Umbilical cord (tissue), 2 donors: ENCODE measurements at places on chromosomes 13 and 19.
A peak's percentile ranks its signal among the peaks of the same experiment; 100 is the strongest.

- DNase-seq, result no peak
Observed at GRCh38 chr19:47032171-47032811, 12.7 kb downstream of the NPAS1 start.

GRCh38 chr19:48746738-48747575, at the start of gene IZUMO1:
Gene IZUMO1, minus strand, starts transcription at chr19:48746909. Its CDS starts 1,050 bp downstream, at chr19:48745859.
- peak; percentile 89 for DNase-seq

- DNase-seq, result peak; percentile 90
Observed at GRCh38 chr19:11530432-11530831, 1.5 kb upstream of the ECSIT start.

DNA sequence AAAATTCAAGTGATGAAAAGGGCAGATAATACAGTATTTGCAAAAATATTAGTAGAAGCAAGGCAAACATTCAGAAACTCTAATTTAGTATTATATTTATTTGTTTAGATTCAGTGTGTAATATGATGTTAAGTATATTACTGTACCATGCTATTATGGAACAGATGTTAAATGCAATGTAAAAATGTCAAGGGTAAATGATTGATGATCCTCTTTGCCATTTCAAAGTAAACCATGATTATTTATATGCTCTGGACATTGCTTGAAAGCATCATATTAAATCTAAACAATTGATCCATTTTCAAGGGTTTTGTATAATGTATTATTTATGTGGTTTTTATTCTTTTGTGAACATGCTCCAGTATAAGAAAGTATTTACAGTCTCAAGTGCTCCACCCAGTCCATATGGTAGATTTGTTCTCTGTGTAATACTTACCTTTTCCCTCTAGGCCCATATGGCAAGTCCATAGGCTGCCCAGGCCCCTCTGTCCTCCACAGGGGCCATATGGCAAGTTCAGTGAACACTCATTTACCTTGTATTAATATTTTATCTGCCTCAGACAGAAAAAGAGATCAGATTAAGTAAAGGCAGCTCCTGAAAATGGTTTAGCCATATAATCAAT, 353.5 kb downstream of the DACH1 start:
- DNase-seq, result no peak

GRCh38 chr13:80906860-80907259, 565.9 kb upstream of the SPRY2 start:
- DNase-seq, result no peak

DNA sequence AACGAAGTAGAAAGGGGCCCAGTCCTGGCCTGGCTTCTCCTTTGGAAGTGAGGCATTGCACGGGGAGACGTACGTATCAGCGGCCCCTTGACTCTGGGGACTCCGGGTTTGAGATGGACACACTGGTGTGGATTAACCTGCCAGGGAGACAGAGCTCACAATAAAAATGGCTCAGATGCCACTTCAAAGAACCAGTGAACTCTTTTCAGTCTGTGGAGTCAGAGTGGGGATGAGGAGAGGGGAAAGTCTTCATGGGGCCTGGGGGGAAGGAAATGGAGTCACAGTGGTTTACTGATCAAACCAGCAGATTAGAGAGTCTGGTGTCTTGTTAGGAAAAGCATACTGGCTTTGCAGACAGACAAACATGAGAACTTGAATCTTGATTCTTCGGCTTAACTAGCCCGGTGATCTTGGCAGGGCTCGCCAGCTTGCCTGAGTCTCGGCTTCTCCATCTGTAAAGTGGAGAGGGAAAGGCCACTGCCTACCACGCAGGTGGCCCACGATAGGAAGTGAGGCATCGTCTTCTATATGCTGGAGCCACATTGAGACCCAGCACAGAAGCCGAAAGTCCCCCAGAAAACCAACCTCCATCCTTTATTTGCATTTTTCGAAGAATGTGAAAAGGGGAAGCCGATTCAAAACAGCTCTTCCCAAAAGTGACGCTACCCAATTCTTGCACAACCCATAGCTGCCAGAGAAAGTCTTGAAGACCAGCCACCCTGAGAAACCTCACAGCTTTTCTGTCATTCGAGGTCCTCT, at the start of gene FFAR1:
Gene FFAR1 (plus strand): TSS at position 732 of the 759 bp plus-strand sequence. CDS start 3,650 bp downstream, outside the sequence.
- peak; percentile 30 for DNase-seq

GRCh38 chr13:68897331-68897928, 1210.2 kb upstream of the ATXN8OS start:
- no peak for DNase-seq

GRCh38 chr13:29718694-29719093, 123.2 kb upstream of the SLC7A1 start:
- DNase-seq, result no peak

DNA sequence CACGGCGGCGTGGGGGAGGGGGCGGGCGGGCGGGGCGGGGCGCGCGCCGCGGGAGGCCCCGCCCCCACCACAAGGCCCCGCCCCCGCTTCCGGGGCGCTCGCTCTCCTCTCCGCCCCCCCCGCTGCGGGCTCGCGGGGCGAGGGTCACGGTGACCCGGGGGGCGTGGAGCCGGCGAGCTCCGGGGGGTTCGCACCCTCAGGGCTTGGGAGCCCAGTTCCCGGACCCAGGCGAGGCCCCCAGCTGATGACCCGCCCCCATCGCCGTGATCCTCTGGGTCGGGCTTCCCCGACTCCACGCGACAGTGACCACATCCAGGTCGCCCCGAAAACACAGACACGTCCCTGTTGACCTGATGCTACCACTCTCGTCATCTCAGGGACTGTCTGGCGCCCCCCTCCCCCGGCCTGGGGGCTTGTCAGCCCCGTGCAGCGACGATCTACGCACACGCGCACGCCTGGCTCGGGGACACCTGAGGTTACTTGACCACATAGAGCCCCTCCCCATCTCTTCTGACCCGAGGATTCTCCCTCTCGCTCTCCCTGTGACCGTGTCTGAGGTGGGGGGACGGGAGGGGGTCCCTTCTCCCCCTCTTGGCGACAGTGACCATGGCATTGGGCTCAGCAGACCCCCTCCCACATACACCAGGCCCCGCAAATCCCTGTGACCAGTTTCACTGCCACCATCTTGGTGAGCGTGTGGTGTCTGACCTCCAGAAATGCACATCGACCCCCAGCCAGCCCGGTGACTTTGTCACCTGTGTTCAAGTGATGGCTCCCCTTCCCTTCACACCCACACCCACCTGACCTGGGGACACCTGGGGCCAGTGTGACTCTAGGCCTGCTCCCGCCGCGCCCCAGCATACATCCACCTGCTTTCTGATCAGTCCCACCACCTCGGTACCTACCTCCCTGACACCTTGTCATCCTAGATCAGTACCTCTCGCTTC, 670 bp downstream of the MAP2K7 start:
- peak; percentile 38 for DNase-seq

DNA sequence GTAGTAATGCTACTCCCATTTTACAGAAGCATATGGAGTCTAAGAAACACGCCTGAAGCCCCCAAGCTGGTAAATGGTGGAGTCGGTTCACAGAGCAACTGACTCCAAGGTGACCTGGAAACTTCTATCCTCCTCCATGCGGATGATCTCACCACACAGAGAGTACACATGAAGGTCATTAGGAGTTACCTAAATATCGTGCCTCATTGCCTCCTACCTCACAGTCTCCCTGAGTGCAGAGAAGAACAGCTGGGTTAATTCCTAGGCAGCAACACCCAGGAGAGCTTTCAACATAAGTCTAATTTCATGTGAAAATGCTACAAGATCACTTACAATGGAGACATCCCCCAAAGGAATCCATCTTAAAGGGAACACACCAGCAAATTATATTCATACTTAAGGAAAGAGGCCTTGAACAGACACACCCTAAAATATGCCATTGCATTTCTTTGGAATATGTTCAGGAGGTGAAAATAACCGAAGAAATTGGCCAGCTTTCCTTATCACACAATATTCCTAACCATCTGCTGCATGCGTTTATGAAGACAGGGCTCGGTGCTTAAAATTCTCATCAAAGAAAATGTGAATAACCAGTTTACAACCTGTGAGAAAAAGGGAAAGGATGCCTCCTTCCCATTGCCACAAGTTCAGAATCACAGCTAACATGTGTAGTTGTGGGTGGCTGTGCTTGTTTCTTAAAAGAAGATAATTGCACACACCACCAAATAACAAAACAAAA, 203.6 kb upstream of the NBEA start:
- no peak for DNase-seq

- no peak for DNase-seq
Observed at GRCh38 chr19:7743425-7743841, 3.9 kb downstream of the CD209 start.

GRCh38 chr19:29645491-29645867, 19.8 kb upstream of the PLEKHF1 start:
- DNase-seq, result no peak

DNA sequence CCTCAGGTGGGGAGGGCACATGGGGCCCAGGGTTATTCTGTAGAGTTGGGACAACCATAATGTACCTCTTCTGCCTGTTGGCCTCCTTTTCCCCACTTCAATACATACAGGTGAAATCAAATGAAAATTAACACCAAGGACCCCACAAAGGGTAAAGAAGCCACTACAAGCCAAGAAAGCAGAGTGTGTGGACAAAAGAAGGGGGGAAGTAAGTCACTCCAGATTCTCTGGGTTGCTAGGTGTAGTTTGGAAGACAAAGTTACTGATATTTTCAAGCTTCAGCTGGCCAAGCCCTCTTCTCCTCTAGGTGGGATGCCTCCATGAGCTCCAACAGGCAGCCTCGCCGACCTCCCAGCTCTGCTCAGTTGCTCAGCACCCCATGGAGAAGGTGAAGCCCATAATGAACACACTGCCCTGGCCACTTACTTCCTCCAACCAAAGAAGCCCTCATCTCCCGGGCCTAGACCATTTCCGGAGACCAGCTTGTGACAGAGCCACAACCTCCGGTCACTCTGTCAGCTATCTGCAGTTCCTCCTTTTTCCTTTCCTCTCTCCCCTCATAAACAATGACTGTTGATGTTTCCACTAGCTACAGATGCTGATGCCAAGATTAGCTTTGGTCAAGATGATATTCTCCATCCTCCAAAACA, 66.8 kb upstream of the MED4 start:
- peak; percentile 55 for DNase-seq

GRCh38 chr19:45924891-45925447, 10.4 kb upstream of the NANOS2 start:
- DNase-seq, result no peak

GRCh38 chr19:44820648-44821609, 12.0 kb downstream of the BCAM start:
- DNase-seq, result peak; percentile 70

DNA sequence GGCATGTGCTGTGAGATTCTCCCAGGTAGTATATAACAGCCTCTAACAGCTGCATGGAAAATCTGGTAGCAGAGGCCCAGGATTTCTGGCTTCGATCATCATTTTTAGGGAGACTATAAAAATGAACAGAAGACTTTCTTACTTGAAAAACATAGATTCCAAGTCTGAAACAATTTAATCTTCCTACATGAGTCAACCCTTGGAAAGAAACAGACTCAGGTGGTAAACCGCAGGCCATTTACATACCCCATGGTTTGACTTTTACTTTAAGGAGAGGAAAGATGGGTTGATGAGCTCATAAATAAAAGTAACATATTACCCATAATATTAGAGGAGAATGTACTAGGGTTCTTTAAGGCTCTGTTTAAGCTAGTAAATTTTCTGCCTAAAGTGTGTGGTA, 121.6 kb downstream of the CYSLTR2 start:
- no peak for DNase-seq

DNA sequence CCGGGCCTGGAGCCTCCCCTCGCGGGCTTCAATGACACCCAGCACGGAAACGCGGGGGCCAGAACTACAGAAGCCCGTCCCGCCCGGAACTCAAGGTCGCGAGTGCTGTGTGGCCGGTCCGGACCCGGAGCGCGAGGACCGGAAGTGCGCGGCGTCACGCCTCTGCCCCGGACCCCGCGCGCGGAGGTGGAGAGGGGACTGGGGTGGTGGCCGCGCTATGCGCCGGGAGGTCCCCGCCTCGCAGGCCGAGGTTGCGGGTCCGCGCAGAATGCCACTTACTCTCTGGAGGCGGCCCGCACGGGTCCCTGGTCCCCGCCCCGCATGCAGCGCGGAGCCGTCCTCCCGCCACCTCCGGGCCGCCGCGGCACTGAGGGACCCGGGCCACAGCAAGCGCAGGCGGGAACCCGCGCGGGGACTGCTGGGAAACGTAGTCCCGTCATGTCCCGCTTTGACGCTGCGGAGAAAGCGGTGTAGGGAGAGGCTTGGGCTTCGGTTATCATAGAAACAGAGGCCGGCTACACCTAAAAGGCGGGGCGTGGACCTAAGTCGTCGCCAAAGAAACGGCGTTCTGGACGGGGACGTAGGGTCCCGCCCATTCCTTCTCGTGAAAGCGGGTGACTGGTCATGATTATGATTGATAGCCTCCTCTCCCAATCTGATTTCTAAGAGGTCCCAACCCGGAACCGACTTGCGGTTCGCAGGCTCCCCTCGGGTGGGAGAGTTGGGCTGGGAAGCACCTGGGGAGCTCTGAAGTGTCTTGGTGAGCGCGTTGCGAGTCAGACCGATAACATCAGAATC, at the start of gene ZNF837:
Gene ZNF837 (minus strand): TSS at position 369 of the 798 bp plus-strand sequence. CDS start 11,698 bp downstream, outside the sequence.
- peak; percentile 100 for DNase-seq

DNA sequence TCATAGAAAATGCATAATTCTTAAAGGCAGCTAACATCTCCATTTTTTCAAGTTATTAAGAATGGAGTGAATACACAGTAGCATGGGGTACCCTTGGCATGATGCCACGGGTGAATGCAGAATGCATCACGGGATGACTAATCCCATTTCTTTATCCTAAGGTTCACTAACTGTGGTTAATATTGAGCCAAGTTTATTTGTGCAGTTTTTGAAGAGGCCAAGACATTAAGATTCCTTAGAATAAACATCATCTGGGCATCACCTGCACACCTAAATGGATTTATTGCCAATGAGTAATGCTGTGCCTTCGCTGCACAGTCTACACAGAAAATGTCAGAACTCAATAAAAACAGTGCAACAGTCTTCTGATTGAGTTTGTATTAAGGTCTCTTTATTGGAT, 333.1 kb downstream of the GPC6 start:
- no peak for DNase-seq

DNA sequence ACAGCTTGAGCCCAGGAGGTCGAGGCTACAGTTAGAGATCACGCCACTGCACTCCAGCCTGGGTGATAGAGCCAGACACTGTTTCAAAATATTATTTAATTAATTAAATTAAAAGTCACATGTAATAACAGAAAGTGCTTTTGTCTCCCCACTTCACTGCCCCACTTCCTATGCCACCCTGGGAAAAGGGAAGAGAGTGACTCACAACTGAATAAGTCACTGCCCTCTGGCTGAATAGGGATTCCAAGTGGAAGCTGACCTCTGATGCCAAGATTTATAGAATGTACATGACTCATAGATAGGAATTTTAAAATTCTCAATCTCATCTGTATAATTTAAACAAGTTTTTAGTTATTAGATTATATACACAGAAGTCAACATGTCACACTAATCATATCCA, 22.2 kb upstream of the ERVV-1 start:
- peak; percentile 32 for DNase-seq

- peak; percentile 58 for DNase-seq
Observed at GRCh38 chr19:54162241-54162805, 2.8 kb upstream of the LENG1 start.

DNA sequence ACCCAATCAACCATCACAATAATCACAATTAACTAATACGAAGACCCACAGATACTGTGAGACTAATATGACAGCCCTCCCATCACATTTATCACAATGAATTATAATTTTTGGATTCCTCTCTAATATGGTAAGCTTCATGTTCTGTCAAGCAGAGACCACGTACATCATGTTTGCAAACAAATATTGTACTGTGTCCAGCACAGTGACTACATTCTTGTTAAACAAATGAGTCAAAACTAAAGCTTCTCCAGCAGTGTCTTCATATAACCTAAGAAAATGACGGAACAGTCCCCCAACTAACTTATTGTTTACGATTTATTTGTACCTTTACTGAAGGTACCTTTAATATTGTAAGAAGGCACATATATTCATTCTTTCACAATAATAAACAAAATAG, 292.6 kb downstream of the ENOX1 start:
- DNase-seq, result no peak
